ENCODE measurements at places on chromosomes 6 and 20.

DNA sequence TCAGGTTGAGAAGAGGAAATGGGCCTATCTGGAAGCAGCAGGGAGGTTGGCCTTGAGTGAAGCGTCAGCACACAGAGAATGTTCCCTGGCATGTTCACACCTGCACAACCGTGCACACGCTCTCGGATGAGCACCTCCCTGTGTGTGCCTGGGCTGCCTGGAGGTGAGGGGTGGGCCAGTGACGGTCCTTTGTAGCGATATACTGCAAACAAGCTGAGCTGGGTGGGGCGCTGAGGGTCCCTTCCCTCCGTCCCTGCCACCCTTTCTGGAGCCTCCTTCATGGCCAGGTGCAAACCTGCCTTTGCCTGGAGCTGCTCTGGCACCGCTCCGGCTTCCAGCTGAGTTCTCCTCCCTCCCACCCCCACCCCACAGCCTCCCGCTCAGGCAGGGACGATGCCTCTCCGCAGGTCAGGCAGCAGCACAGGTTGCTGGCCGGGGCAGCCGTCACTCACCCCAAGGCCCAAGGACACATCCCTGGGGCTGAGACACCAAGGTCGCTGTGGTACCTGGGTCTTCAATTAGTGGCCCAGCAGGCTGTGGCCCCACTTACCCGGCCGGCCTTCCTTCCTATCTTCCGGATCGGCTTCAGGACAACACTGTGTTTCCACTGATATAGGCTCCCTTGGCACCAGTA is 111.6 kb downstream of the ERMARD start:
- no peak for DNase-seq

- no peak for DNase-seq
Observed at GRCh38 chr6:15429141-15430110, 183.6 kb downstream of the JARID2 start.

DNA sequence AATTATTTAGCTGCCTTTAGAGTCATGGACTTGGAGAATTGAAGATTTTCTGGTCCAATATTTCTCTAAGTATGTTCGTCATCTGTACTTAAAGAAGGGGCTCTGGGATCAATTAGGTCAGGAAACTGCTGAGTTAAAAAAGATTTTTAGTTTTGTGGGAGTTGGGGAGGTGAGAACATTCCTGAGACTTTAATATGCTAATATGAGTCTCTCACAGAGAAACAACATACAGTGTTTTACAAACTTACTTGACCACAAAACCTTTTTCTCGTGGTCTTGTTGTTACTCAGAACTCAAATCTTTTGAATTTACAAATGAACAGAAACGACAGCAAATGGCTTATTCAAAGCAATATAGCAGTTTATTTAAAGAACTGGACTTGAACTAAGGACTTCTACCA is 67.9 kb downstream of the LIN28B start:
- no peak for DNase-seq

- peak; percentile 72 for DNase-seq
Observed at GRCh38 chr6:106510090-106510970, 119.0 kb downstream of the RTN4IP1 start.

- no peak for DNase-seq
Observed at GRCh38 chr6:170043150-170043819, 247.6 kb downstream of the DLL1 start.

DNA sequence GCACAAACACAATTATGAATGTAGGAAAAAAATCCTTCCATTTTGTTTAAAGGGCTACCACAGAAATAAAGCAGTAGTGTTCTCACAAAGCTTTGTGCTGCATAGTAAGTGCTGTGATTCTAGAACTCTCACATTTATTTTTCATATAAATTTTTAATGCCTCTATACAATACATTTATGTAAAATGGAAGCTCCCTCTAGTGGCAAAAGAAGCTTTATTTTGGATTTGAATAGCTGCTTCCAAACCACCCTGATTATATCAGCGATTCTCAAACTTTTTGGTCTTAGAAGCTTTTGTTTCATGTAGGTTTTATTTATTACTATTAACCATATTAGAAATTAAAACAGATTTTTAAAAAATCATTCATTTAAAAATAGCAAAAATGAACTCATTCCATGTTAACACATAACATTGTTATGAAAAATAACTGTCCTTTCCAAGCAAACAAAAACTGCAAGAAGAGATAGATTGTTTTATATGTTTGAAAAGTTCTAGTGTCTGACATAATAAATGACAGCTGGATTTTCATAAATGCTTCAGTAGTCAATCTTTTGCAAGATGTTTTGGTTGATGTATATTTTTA is 38.4 kb downstream of the HS3ST5 start:
- DNase-seq = peak; percentile 4

DNA sequence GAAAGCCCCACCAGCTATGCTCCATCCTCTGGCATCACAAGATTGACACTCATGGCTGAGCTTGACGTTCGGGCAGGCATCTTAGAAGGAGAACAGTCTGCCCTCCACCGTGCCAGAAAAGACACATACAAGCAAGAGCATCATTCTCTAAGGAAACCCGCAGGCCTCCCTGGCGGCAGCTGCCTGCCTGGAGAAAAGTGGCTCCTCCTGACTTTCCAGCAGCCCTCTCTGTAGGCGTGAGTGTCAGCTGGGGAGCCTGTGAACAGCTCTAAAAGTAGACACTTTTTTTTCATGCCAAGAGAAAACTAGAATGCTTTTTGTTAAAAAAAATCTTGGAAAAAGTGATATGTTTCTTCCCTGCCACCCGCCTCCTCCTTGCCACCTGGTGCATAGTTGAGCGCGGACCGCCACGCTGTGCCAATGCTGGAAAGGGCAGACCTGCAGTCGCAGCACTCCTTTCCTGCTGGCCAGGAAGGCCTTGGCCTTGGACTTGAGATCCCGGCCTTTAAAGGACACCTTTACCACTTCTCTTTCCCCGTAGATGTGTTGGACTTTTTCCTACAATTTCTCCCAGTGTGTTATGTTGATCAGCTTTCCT is 29.7 kb upstream of the INSM1 start:
- no peak for DNase-seq

DNA sequence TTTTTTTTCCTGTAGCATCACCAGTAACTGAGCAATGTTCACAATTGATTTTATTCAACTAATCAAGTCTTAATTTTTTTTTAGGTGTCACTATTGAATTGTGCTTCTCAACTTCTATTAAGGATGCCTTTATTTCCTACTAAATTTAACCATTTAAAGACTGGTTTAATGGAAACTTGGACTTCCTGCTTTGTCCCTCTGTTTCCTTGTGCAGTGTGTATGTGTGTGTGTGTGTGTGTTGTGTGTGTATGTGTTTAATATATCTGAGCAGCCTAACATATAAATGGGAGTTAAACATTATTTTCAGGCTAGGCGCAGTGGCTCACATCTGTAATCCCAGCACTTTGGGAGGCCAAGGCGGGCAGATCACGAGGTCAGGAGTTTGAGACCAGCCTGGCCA is 1.8 kb downstream of the SERPINB6 start:
- no peak for DNase-seq

DNA sequence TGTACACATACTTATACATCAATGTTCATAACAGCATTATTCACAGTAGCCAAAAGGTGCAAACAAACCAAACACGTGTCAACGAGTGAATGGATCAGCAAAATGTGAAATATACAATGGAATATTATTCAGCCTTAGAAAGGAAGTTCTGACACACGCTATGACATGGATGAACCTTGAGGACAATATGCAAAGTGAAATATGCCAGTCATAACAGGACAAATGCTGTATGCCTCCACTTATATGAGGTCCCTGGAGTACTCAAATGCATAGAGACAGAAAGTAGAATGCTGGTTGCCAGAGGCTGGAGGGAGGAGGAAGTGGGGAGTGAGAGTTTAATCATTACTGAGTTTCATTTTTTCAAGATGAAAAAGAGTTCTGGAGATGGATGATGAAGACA is 37.8 kb upstream of the IGF2R start:
- no peak for DNase-seq

DNA sequence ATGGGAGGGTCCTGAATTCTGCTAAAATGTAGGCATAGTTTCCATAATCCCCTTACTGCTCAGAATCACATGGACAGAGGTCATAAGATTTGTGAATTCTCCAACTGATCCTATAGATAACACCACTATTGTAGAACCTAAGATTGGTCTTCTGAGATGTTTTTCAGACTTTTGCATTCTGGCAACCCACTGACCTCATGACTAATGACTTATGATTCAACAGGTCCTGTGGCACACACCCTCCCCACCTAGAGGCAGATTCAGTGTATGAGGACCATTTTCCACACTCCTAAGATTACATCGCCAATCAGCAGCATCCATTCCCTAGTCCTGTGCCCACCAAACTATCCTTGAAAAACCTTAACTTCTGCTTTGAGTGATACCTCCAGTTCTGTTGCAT is 207.2 kb downstream of the BTBD9 start:
- no peak for DNase-seq

GRCh38 chr6:13441778-13442177 is 45.6 kb downstream of the GFOD1 start:
- no peak for DNase-seq

- no peak for DNase-seq
Observed at GRCh38 chr6:48606618-48607017, 495.6 kb upstream of the PTCHD4 start.

DNA sequence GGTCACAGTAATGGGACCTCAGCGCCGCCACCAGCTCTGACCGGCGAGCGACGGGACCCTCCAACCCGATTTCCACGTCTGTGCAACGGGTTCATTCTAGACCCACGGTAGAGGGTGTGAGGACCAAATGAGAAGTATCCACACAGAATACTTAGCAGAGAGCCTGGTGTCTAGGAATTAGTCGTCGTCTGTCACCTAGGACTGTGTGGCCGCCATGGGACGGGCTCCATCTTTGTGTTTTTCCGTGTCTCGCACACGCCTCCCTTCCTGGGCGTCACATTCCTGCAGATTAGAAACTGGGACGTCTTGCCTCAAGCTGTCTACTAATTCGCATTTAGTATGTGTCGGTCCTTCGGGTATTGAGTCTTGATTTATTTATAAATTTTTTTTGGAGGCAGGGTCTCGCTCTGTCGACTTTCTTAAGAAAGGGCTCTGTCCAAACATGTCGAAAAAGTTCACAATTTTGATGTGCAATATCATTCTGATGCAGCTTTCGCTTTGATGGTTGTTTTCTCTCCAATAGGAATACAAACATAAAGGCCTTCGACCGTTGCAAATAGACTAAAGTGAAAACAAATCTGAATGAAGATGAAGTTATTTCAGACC is 563 bp downstream of the MGME1 start:
- peak; percentile 36 for DNase-seq

GRCh38 chr6:15417811-15418210 is 171.9 kb downstream of the JARID2 start:
- DNase-seq = no peak

DNA sequence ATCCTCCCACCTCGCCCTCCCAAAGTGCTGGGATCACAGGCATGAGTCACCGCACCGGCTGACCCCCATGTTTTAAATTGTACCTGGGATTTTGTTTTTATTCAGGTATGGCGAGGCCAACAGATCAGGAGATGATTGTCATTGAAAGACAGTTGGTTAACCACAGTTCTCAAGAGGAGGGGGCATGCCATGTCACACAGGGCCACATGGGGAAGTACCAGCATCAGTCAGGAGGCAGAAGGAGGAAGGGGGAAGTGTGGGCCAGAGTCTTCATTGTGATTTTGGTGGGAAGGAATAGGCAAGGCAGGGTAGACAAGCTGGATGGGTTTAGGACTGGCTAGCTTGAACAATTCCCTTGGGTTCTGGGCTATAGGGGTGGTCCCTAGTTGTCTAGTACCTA is 9.9 kb upstream of the MMP9 start:
- peak; percentile 18 for DNase-seq

- DNase-seq = no peak
Observed at GRCh38 chr6:73108949-73109348, 116.3 kb downstream of the KHDC1L start.

GRCh38 chr20:51769976-51770615 is 1.9 kb upstream of the ATP9A start:
- no peak for DNase-seq

GRCh38 chr6:159831373-159831679 is 31.2 kb downstream of the PNLDC1 start:
- no peak for DNase-seq

- no peak for DNase-seq
Observed at GRCh38 chr6:43728586-43728985, 41.0 kb upstream of the MRPS18A start.

DNA sequence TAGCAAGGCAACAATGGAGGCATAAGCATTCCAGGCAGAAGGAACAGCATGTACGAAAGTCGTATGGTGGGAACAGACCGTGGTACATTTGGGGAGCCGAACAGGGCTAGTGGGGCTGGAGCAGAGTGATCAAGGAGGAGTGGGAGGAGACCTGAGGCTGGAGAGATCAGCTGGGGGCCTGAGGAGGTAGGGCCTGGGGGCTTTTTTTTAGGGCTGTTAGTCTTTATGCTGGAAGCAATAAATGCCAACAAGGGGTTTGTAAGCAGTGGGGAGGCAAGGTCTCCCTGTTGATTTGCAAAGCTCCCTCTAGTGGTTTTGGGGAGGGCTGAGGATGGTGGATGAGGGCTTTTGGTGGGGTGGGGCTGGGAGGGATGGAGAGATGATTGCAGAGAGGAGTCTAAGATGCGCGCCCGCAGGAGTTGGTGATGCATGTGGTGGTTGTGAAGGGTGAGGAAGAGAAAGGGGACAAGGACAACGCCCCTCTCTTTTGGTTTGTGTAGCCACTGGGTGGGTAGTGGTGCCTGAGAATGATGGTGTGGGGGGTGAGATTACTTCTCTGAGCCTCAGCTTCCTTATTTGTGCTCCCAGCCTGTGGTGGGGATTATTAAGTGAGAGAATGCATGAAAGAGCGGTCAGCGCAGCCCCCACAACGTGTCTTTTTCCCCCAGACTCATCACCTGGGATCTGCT is 74.1 kb upstream of the TOX2 start:
- DNase-seq = peak; percentile 30

- no peak for DNase-seq
Observed at GRCh38 chr20:63810730-63811490, 20.2 kb downstream of the ZBTB46 start.

DNA sequence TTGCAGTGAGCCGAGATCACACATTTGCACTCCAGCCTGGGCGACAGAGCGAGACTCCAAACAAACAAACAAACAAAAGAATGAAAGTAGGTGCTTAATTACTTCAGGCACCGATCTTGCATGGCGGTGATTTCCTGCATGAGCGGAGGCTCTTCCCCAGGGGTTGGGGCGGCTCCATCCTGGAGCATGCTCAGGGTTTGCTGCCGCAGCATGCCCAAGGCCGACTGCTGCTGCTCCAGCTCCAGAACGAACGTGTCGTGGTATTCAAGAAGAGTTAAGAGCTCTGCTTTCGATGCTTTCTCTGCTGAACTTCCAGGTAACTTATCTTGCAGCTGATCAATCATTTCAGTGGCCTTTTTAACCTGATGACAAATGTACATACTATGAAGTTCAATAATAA is 313.8 kb downstream of the SYNE1 start:
- no peak for DNase-seq

DNA sequence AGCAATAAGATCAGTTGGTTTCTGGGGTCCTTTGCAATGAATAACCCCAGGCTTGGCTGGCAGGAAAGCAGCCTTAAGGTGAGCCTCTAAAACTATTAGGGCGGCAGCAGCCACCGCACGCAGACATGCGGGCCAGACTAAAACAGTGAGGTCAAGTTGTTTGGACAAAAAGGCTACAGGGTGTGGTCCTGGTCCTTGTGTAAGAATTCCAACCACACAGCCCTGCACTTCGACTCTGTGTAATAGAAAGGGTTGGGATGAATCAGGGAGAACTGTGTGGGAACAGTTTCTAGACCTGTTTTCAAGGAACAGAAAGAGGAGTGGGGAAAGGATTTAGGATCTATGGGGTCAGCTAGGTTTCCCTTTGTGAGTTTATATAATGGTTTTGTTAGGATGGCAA is 237.6 kb downstream of the SMOC2 start:
- no peak for DNase-seq
